ENCODE measurements at places on chromosomes 1 and 21.

- peak; percentile 8 for DNase-seq
Observed at GRCh38 chr1:66374561-66375111, 159.3 kb upstream of the SGIP1 start.

- DNase-seq: no peak
Observed at GRCh38 chr1:75870951-75871350, 61.3 kb downstream of the ASB17 start.

GRCh38 chr1:61419657-61420056, 305.3 kb downstream of the TM2D1 start:
- DNase-seq: no peak

GRCh38 chr1:95233319-95233736, 682 bp upstream of the RWDD3 start:
- DNase-seq: peak; percentile 32

- DNase-seq: no peak
Observed at GRCh38 chr21:34998176-34998575, 50.9 kb downstream of the RUNX1 start.

- DNase-seq: no peak
Observed at GRCh38 chr1:15455522-15455921, 1.0 kb upstream of the CELA2A start.

GRCh38 chr21:21163904-21164303, 165.7 kb downstream of the NCAM2 start:
- DNase-seq: peak; percentile 36

DNA sequence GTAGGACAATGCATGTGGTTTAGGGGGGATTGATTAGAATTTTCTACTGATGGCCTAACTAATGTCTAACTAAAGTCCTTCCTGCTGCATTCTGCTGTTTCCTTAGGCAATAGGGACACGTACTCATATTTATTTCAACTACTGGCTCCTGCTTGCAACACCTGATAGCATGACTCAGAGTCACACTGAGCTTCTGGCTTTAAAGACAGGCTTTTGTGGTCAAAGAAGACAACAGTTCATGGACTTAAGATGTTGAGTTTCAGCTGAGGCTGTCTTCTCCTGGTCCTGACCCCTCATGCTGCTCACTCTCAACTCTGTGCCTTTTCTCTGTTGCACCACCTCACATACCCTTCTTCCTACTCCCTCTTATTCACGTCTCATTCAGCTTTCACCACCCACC, 29.1 kb upstream of the TRABD2B start:
- DNase-seq: peak; percentile 50

DNA sequence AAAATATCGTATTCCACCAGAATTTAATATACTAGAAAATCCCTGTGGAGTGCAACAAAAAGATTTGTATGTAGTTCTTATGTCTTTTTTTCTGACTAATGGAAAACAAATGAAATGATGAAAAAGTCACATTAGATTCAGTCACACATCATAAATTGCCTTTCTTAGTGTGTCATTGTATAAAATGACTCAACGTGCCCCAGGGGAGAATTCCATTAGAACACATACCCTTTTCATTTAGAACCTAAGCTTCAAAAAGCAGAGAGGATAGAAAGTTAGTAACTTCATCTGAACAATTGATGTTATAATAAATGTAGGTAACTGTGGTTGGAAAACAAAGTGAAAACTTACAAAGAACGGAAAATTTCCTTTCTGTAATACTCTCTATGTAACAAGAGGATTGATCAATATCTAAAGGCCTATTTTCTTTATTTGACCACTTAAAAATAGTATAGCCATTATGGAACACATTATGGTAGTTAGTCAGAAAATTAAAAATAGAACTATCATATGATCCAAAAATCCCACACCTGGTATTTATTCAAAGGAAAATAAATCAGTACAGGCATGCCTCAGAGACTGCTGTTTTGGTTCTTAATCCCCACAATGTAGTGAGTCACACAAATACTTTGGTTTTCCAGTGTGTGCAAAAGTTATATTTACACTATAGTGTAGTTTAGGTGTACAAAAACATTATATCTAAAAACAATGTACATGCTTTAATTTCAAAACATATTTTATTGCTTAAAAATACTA, 1016.1 kb downstream of the KCNT2 start:
- peak; percentile 10 for DNase-seq

- no peak for DNase-seq
Observed at GRCh38 chr1:32926562-32926961, 25.4 kb upstream of the TMEM54 start.
